ENCODE measurements at places on chromosomes 1 and 21.

DNA sequence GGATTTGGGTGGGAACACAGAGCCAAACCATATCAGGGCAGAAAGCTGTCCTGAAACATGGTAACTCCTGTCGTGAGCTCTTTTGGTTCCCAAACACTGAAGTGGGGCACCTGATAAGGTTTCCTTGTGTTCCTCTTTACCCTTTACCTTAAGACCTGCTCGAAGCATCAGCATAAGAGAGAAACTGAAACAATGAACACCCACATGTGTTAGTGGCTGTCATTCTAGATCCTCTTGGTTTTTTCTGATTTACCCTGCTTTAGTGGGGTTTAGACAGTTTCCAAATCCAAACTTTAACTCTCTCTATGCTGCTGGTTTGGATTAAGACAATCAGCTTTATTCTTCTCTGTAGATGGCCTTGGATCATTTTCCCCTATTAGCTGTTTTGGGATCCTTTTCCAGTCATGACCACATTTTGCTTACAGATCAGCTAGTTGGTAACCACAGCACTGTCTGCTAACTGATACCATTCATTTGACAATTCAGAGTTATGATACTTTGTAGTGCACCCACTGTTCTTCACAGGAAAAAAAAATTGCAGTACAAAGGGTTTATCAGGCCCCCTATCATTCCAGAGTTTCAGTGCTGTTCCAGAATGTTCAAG lies 975 bp upstream of the MNDA start:
- H3K27ac ChIP-seq = peak overlapping the region; percentile 14
- DNase-seq = no peak
- H3K36me3 ChIP-seq = peaks cover 15% of the 10 kb centered on the region
- H3K4me1 ChIP-seq = peaks cover 16% of the 10 kb centered on the region
- H3K4me3 ChIP-seq = peak overlapping the region; percentile 62

DNA sequence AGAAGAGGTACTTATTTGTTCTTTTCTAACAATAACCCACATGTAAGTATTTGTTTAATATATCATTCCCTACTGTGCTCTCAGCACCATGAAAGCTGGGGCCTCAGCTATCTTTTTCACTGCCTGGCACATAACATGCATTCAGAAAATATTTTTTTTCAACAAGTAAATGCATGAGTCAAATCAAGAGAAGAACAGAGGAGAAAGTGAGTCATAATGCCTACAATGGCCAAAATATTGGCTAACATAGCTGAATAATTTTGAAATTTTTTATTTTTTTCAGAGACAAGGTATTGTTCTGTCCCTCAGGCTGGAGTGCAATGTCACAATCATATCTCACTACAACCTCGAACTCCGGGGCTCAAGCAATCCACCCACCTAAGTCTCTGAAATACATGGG lies 252.2 kb upstream of the ADAMTS5 start:
- H3K4me1 ChIP-seq = no peaks in the 10 kb centered on the region
- no peak overlapping the region for H3K4me3 ChIP-seq
- no peak overlapping the region for H3K27ac ChIP-seq
- DNase-seq = no peak
- H3K36me3 ChIP-seq = no peaks in the 10 kb centered on the region

GRCh38 chr1:24932284-24932683 lies 2.2 kb upstream of the RUNX3 start:
- H3K4me3 ChIP-seq = peak overlapping the region; percentile 64
- peaks cover 26% of the 10 kb centered on the region for H3K27me3 ChIP-seq
- peaks cover 18% of the 10 kb centered on the region for H3K36me3 ChIP-seq
- peaks cover 27% of the 10 kb centered on the region for H3K4me1 ChIP-seq
- DNase-seq = peak; percentile 67
- H3K27ac ChIP-seq = no peak overlapping the region

- no peak for DNase-seq
- H3K36me3 ChIP-seq = no peaks in the 10 kb centered on the region
- no peak overlapping the region for H3K27ac ChIP-seq
- peaks cover 12% of the 10 kb centered on the region for H3K27me3 ChIP-seq
- peaks cover 39% of the 10 kb centered on the region for H3K4me1 ChIP-seq
Observed at GRCh38 chr1:212030936-212031528, 4.3 kb downstream of the INTS7 start.

DNA sequence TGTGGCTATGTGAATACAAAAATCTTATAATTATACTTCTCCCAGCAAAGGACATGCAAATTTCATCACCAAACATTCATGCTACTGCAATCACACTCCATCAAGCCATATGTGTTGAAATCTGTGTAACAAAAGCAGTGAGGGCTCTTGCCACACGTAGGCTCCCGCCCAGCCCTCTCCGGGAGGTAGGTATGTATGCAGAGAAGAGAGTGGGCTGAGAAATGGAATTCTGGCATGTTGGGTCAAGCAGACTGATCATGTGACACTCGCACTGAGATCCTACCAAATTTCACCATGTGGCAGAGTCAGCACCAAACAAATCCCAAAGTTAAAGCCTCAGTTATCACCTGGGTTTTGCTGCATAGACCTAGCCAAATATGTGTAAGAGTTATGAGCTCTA lies 49.7 kb downstream of the APP start:
- H3K4me1 ChIP-seq = no peaks in the 10 kb centered on the region
- no peaks in the 10 kb centered on the region for H3K36me3 ChIP-seq
- H3K27ac ChIP-seq = no peak overlapping the region
- H3K4me3 ChIP-seq = no peak overlapping the region
- H3K27me3 ChIP-seq = peaks cover 5% of the 10 kb centered on the region
- DNase-seq = no peak

- H3K27me3 ChIP-seq = peaks cover 9% of the 10 kb centered on the region
- no peak overlapping the region for H3K4me3 ChIP-seq
- peaks cover 3% of the 10 kb centered on the region for H3K4me1 ChIP-seq
- no peak for DNase-seq
Observed at GRCh38 chr1:39087435-39087834, 61.3 kb downstream of the NDUFS5 start.

DNA sequence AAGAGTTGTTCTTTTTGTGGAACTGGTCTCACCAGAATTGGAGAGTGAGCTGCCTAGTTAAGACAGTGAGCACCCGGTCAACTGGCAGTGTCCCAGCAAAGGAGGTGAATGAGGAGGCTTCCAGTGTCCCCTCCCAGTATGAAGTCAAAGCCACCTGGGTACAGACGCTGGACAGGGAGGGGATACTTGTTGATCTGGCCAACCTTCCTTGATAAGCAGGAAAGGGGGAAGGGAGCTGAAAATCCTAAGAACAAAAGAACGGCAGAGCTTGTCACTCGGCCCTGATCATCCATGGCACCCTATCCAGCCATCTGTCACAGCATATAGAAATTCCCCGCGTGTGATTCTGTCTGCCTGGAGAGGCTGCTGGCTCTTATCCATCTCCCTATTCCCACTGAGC lies 91.5 kb downstream of the SSBP3 start:
- no peaks in the 10 kb centered on the region for H3K27me3 ChIP-seq
- peak overlapping the region; percentile 48 for H3K27ac ChIP-seq
- no peaks in the 10 kb centered on the region for H3K36me3 ChIP-seq
- H3K4me1 ChIP-seq = peaks cover 76% of the 10 kb centered on the region
- no peak for DNase-seq

DNA sequence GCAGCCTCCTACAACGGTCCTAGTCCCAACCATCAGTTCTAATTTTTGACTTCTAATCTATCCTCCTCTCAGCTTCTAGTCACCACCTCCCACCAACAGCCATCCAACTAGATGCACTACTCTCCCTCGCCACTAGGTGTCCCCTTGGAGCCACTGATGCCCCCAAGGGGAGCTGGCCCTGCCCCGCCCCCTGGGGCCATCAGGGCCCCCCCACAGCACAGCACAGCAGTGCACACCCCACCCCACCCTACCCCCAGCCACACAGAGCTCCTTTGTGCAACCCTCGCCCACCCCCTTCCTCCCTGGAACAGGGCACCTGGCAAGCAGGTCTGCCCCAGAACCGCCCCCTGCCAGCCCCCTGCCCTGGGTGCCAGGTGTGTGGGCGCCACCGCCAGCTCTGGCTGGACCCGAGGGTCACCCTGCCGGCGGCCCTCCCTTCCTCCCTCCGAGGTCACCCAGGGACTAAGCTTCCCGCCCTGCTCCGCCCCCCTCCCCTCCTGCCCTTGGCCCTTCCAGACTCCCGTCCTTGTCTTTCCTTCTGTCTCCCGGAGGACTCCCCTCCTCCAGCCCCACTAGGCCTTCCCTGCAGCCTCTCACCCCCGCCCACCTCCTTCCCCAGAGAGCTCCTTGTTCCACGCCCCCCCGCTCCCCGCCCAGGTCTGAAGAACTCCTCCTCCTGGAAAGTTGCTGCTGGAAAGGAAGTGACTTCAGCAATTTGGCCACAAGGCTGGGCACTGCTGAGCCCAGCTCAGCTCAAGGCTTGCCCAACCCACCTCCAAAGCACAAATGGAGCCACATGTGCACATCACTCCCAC lies 47.0 kb downstream of the AHDC1 start:
- H3K4me3 ChIP-seq = peak overlapping the region; percentile 32
- H3K27ac ChIP-seq = peak overlapping the region; percentile 78
- peaks cover 1% of the 10 kb centered on the region for H3K27me3 ChIP-seq
- DNase-seq = peak; percentile 77
- H3K4me1 ChIP-seq = peaks cover 45% of the 10 kb centered on the region

DNA sequence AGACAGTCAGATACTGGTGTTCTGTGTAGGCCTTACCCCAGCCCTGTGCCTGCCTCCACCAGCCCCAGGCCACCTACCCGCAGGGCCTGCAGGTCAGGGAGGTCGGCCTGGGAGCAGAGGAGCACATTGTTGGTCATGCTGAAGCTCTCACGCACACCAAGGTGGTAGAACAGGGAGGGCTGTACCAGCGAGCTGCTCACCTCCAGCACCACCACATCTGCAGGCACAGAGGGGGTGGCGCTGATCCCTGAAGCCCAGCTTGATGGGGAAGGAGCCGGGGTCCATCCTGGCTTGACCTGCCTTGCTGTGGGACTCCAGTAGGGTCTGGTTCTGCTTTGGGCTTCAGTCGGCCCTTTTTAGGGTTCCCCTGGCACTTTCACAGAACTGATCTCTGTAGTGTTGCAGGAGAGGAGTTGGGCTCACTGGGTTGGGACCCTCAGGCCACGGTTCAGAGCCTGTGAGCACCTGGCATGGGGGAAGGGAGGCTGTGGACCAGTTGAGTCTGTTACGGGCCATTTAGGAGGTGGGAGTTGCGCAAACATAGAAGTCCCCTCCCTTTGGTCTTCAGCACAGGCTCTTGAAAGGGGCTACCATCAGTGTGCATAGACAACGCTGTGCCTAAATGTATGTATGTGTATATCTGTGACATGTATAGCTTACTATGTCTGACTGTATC lies 1.9 kb downstream of the MAP3K6 start:
- no peaks in the 10 kb centered on the region for H3K36me3 ChIP-seq
- H3K4me3 ChIP-seq = peak overlapping the region; percentile 88
- H3K4me1 ChIP-seq = peaks cover 33% of the 10 kb centered on the region
- peaks cover 7% of the 10 kb centered on the region for H3K27me3 ChIP-seq
- H3K27ac ChIP-seq = peak overlapping the region; percentile 86
